Activated T-cell treated with anti-CD3 and anti-CD28 coated beads, Interleukin-2, amount 50 U/mL, for 24 hours (primary cell): ENCODE measurements at places on chromosomes 3 and 15.
A peak's percentile ranks its signal among the peaks of the same experiment; 100 is the strongest.

DNA sequence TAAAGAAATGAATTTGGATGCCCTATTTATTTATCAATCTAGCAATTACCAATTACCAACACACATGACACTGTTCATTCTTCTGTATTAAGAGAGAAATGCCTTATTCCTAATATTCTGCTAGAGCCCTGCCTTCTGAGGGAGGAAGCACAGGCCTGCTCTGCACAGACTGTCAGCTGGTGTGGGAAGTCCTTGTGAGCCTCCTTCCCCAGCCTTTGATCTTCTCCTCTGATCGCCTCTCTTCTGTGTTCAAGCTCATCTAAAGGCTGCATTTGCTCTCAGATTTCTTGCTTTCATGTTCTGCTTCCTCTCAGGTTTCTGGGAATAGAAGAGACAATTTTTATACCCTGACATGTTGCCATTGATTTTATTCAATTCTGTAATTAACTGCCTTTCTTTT is 290.6 kb upstream of the UMPS start:
- no peak for DNase-seq

- DNase-seq, result no peak
Observed at GRCh38 chr15:84914351-84914750, 29.9 kb downstream of the SLC28A1 start.

GRCh38 chr3:119310071-119310470 is 15.9 kb downstream of the ARHGAP31 start:
- no peak for DNase-seq

- no peak for DNase-seq
Observed at GRCh38 chr15:63953524-63953923, 92.8 kb downstream of the DAPK2 start.

DNA sequence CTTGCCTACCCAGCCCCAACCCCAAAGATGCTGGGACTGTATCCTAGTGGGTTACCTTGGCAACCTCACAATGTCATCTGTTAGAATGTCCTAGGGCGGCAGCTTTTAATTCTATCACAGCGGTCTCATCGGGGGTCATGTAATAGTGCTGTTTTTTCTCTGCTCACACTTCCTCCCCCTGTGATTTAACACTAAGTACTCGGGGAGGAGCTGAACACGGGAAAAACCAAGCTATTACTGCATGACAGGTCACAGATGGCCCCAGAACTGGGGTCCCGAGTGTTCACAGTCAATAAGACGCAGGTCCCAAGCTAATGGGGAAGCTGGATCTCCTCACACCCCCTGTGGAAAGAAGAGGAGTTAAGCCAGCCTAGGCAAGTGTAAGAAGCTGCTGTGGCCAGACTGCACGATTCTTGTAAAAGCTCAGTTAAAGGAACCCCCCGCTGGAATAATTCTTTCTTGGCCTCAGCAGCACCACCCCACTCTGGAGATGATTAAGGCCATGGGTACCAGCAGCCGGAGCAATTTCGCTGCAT is 2.5 kb upstream of the RFTN1 start:
- DNase-seq, result no peak

- no peak for DNase-seq
Observed at GRCh38 chr15:38899300-38899699, 334.7 kb upstream of the RASGRP1 start.

GRCh38 chr3:10956531-10956930 is 36.0 kb upstream of the SLC6A1 start:
- DNase-seq, result no peak

- no peak for DNase-seq
Observed at GRCh38 chr3:71708476-71709105, 16.6 kb downstream of the EIF4E3 start.

- DNase-seq, result no peak
Observed at GRCh38 chr3:24678421-24678865, 183.8 kb upstream of the THRB start.

GRCh38 chr15:47728886-47729285 is 11.6 kb downstream of the SEMA6D start:
- DNase-seq, result no peak

DNA sequence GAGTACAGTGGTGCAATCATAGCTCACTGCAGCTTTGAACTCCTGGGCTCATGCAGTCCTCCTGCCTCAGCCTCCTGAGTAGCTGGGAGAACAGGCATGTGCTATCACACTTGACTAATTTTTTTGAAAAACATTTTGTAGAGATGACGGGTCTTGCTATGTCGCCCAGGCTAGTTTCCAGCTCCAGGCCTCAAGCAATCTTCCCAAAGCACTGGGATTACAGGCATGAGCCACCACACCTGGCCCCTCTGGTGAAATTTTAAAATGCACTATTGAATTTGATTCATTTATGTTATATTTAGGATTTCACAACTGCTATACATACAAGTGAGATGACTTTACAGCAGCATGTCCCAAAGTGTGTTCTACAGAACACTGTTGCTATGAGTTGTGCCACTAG is 50.8 kb upstream of the TPM1 start:
- DNase-seq, result no peak

GRCh38 chr3:140929446-140929845 is 12.2 kb upstream of the SLC25A36 start:
- no peak for DNase-seq

DNA sequence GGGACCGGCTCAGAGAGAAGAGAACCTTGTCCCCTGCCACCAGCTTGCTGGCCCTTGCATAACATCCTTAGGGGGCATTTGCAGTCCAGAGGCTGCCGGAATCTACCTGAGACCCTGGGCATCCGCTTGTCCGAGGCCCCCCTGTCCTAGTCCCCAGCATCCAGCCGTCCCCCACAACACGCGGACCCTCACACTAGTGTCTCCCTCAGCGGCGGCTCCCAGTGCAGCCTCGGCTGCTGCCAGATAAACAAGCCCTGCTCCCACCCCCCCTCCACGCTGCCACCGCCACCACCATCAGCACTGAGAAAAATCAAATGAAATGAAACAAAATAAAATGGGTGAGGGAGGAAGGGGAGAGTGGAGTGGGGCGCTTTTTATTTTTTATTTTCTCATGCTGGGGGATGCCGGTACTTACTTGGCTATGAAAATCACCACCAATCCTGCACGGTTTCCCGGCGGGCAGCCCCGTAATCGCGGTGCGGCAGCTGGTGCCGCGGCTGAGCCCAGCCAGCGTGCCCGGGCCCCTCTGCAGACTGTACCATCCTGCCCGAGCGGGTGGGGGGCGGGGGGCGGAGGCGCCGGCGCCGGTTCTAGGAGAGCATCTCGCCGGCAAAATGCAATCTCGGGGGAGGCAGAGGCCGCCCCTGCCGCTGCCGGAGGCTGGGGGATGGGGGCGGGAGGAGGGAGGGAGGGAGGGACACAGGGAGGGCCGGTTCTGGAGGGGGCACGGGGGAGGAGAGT is at the start of gene ATP2B2:
ATP2B2 (minus strand) TSS at position 537 of the 741 bp plus-strand sequence. CDS start 56,043 bp downstream, outside the sequence.
- DNase-seq, result peak; percentile 39

GRCh38 chr15:31503758-31504461 is 177.3 kb downstream of the KLF13 start:
- DNase-seq, result no peak

DNA sequence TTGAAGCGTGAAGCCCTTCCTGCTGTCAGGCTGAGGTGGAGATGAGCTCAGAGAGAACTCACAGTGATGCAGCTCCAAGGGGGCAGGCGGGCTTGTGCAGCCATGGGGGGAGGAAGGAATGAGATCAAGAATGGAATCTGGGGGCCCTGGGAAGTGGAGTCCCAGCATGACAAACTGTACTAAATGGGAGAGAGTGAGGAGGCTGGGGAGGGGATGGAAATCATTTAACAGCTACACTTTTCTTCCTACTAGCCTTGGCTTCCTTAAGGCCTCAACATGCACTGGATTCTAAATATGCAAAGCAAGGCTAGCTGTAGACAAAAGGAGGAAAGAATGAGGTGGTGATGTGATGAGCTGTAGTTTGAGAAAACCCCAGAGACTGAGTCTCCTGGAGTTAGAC is 133.9 kb downstream of the EEFSEC start:
- no peak for DNase-seq

- DNase-seq, result no peak
Observed at GRCh38 chr3:152205097-152205593, 63.6 kb upstream of the MBNL1 start.
